ENCODE measurements at places on chromosomes 3 and 15.
A peak's percentile ranks its signal among the peaks of the same experiment; 100 is the strongest.

GRCh38 chr3:30456264-30456663 lies 150.1 kb upstream of the TGFBR2 start:
- DNase-seq = no peak

- DNase-seq = peak; percentile 88
These were observed 17.0 kb downstream of the TOPBP1 start for GRCh38 chr3:133644768-133645167.

GRCh38 chr3:171358881-171359198 lies 101.4 kb downstream of the TNIK start:
- no peak for DNase-seq

DNA sequence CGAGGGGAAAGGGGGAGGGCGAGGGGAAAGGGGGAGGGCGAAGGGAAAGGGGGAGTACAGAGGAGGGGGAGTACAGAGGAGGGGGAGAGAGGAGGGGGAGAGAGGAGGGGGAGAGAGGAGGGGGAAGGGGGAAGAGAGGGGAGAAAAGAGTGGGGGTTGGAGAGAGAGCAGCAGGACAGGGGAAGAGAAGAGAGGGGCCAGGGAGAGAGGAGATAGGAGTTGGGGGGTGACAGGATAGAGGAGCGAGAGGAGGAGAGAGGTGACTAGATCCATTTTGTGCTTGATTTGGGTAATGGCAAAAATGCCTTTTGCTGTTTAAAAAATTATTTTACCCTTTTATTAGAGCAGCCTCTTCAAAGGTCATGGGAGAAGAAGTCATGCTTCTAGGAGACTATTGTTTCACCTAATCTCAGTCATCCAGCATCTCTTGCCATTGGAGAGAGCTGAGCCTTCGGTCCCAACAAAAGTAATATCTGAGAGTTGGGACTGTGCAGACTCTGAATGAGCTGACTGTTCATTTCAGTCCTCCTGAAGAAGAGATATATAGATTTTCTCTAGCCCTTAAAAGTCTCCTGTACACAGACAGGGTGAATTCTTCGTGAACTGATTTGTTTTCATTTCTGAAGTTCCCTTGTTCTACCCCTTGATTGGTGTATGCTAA lies 15.1 kb upstream of the TOP2B start:
- DNase-seq = no peak

- peak; percentile 94 for DNase-seq
These were observed 22.0 kb downstream of the TRPM1 start for GRCh38 chr15:31079519-31079918.

- peak; percentile 79 for DNase-seq
These were observed at the start of gene UBE2E1 for GRCh38 chr3:23805633-23806533. Gene UBE2E1 (plus strand): TSS chr3:23805955. CDS start chr3:23807270, 1,315 bp downstream.
